IMR-90 (cell line): ENCODE measurements at places on chromosomes 5 and 9. TPM values are rescaled to one million over a fixed set of nuclear protein-coding genes. Genes with fewer than 3 reads are reported as not detected.
A peak's percentile ranks its signal among the peaks of the same experiment; 100 is the strongest.

DNA sequence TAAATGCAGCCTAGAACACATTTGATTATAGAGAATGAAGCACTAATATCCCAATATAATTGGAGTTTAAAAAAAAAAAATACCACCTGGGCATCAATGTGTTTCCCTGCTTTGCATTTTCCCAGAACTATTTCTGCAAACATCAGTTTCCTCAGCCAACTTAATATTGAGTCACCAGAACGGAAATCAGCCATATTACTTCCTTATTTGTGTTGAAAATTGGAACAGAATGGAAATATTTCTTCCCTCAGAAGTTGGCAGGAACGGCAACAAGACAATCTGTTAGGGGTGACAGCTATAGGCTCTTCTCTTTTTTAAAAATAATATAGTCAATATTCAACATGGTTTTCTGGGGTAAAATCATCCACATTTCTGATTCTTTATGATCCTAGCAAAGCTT, 4.0 kb downstream of the MFAP3 start:
- no peaks in the 10 kb centered on the region for H3K27me3 ChIP-seq
- DNase-seq: no peak
- H3K27ac ChIP-seq: no peak overlapping the region
- no peaks in the 10 kb centered on the region for H3K4me1 ChIP-seq
- H3K36me3 ChIP-seq: peaks cover 1% of the 10 kb centered on the region; the same call in 1 of the 2 replicates

DNA sequence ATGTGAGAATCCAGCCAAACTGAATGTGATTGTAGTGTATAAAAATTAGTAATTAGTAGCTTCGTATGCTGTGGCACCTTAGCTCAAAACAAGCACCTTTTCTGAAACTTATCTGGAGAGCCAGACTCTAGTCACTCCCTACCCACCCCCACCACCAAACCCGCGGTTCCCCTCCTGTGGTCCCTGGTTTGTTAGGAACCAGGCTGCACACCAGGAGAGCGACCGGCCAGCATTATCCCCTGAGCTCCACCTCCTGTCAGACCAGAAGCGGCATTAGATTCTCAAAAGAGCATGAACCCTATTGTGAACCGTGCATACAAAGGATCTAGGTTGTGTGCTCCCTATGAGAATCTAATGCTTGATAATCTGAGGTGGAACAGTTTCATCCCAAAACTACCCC, 498.6 kb downstream of the CHSY3 start:
- no peaks in the 10 kb centered on the region for H3K36me3 ChIP-seq
- H3K4me1 ChIP-seq: no peaks in the 10 kb centered on the region
- H3K27ac ChIP-seq: no peak overlapping the region
- no peaks in the 10 kb centered on the region for H3K27me3 ChIP-seq
- H3K4me3 ChIP-seq: no peak overlapping the region

- no peaks in the 10 kb centered on the region for H3K27me3 ChIP-seq
- no peak for DNase-seq
- H3K36me3 ChIP-seq: no peaks in the 10 kb centered on the region
- no peak overlapping the region for H3K4me3 ChIP-seq
Measured at GRCh38 chr5:40860711-40861110, 19.5 kb downstream of the CARD6 start.

- peaks cover 2% of the 10 kb centered on the region; the same call in 1 of the 2 replicates for H3K4me1 ChIP-seq
- no peak overlapping the region for H3K27ac ChIP-seq
- no peaks in the 10 kb centered on the region for H3K27me3 ChIP-seq
- H3K4me3 ChIP-seq: no peak overlapping the region
Measured at GRCh38 chr5:173941102-173941501, 47.9 kb upstream of the C5orf47 start.

DNA sequence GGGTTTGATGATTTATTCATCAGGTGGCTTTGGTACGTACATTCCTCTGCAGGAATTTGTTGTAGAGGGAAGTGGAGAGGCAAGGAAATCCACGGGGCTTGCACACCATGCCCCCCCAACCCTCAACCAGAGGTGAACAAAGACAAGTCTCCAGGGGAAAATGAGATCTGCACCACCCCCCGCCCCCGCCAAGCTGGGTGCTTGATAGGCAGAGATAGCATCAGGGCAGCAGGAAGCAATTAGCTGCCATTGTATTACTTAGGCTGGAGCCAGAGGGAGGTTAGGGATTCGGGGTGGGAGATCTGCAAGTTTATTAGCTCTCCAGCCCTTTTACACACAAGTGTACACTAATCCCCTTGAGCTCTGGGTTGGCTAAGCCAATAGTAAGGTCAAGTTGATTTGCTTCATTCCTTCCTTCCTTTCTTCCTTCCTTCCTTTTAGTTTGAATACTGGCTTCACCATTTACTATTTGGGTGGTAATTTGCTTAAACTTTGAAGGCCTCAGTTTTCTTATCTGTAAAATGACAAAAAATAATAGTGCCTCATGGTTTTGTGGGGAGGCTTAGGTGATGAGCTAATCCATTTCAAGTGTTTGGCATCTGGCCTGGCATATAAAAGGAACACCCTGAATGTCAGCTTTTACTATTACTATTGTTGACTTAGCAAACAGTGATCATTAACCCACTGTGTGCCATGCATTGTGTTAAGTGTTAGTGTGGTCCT, 34.1 kb downstream of the SPRY4 start:
- peak; percentile 20 for DNase-seq
- peaks cover 6% of the 10 kb centered on the region for H3K4me1 ChIP-seq
- H3K36me3 ChIP-seq: no peaks in the 10 kb centered on the region
- H3K27ac ChIP-seq: no peak overlapping the region

DNA sequence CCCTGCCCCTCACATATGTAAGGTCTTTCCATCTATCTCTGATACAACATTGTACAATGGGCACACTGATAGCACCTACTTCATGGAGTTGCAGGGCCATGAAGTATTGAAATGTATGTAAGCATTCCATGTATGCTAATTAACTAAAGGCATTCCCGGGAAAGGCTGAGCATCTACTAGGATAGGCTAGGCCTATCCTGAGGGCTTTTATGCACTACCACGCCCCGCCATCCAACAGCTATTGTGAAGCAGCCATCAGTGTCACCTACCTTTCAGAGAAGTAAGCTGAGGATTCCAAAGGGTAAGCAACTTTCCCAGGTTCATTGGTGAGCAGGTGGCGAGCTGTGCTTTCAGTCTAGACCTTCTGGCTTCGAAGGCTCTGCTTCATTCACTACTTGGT, 47.6 kb downstream of the NSG2 start:
- H3K4me3 ChIP-seq: no peak overlapping the region
- no peak for DNase-seq
- H3K27me3 ChIP-seq: no peaks in the 10 kb centered on the region
- no peaks in the 10 kb centered on the region for H3K4me1 ChIP-seq

- H3K27ac ChIP-seq: no peak overlapping the region
- 0 out of 2 replicates have a peak, but pooled peaks cover 2% of the 10 kb centered on the region for H3K4me1 ChIP-seq
- no peak overlapping the region for H3K4me3 ChIP-seq
- peak; percentile 36 for DNase-seq
- H3K27me3 ChIP-seq: no peaks in the 10 kb centered on the region; the same call in 1 of the 2 replicates
Measured at GRCh38 chr9:12739014-12739652, 35.7 kb upstream of the LURAP1L start.

COL5A1 gene
- 19.2 and 21.1 TPM in 2 replicates for total RNA-seq

- H3K27ac ChIP-seq: no peak overlapping the region
- no peaks in the 10 kb centered on the region for H3K27me3 ChIP-seq
- H3K36me3 ChIP-seq: peaks cover 2% of the 10 kb centered on the region; the same call in 1 of the 2 replicates
- H3K4me3 ChIP-seq: no peak overlapping the region
- H3K4me1 ChIP-seq: peaks cover 17% of the 10 kb centered on the region
Measured at GRCh38 chr9:133932181-133932580, 59.9 kb downstream of the VAV2 start.

DNA sequence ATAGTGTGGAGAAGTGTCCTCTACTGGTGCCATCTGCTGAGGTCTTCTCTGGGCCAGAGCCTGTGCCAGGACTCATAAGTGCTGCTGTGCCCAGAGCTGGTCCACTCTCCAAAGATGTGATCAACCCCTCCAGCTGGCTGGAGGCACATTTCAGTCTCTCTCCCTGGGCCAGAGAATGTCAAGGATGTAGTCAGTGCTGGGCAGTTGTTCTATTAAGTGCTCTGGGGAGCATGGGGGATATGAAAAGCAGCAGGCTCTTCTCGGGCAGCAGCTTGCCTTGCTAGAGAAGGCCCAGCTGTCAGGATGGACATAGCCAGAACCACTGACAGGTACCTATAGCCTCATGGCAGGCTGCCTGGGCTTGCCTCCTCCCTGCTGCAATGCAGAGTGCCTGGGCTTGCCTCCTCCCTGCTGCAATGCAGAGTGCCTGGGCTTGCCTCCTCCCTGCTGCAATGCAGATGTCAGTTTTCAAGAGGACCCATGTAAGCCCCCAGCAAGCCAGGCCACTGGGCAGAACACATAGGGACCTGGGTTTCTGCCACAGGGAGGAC, 157.2 kb upstream of the PANK3 start:
- no peaks in the 10 kb centered on the region for H3K36me3 ChIP-seq
- H3K27me3 ChIP-seq: no peaks in the 10 kb centered on the region
- H3K27ac ChIP-seq: no peak overlapping the region
- H3K4me3 ChIP-seq: no peak overlapping the region
- H3K4me1 ChIP-seq: no peaks in the 10 kb centered on the region

NR5A1 gene
- total RNA-seq: not detected in 2 replicates

- H3K4me3 ChIP-seq: no peak overlapping the region
- H3K36me3 ChIP-seq: no peaks in the 10 kb centered on the region
- peak; percentile 4 for DNase-seq
- no peak overlapping the region for H3K27ac ChIP-seq
Measured at GRCh38 chr5:65073250-65073661, 304.5 kb downstream of the CWC27 start.

- no peaks in the 10 kb centered on the region for H3K27me3 ChIP-seq
- H3K36me3 ChIP-seq: no peaks in the 10 kb centered on the region
- no peak overlapping the region for H3K4me3 ChIP-seq
- no peaks in the 10 kb centered on the region; the same call in 1 of the 2 replicates for H3K4me1 ChIP-seq
- peak; percentile 24 for DNase-seq
Measured at GRCh38 chr5:145237843-145238242, 597.3 kb downstream of the PRELID2 start.

- no peaks in the 10 kb centered on the region for H3K36me3 ChIP-seq
- no peak overlapping the region for H3K4me3 ChIP-seq
- no peaks in the 10 kb centered on the region for H3K27me3 ChIP-seq
- no peak for DNase-seq
Measured at GRCh38 chr9:112038017-112038408, 137.1 kb downstream of the SUSD1 start.

DNA sequence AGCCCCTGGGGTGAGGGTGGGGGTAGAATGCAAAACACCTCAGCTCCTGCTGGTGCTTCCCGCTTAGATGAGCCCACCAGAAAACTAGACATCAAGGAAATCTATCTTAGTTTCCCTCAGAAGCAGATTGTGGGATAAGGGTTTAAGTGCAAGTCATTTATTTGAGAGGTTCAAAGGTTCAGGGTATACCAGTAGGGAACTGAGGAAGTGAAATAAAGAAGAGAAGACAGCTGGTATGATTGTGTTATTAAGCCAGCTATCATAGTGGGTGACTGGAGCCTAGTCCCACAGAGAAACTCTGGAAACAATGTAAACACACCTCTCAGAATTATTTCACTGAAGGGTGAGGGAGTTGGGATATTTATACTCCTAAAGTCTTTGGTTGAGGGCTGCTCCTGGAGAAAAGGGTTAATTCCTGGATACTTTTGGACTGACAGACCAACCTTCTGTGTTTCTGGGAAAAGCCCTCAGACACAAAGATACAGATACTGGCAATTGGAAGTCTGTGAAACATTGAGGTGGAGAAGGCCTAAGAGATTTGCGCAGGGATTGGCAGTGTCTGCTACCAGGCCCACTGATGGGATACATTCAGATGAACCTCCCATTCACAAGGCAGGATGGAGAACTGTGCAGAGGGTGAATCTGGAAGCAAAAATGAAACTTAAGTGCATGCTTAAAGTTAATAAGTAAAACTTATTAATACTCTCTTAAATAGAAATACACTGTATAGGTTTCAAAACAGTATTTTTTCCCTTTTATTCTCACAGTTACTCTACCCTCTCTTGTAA, 6.4 kb upstream of the DCTN4 start:
- H3K36me3 ChIP-seq: no peaks in the 10 kb centered on the region
- H3K27me3 ChIP-seq: no peaks in the 10 kb centered on the region
- no peak overlapping the region for H3K27ac ChIP-seq
- H3K4me3 ChIP-seq: no peak overlapping the region
- H3K4me1 ChIP-seq: peaks cover 5% of the 10 kb centered on the region; the same call in 1 of the 2 replicates
- DNase-seq: no peak

DNA sequence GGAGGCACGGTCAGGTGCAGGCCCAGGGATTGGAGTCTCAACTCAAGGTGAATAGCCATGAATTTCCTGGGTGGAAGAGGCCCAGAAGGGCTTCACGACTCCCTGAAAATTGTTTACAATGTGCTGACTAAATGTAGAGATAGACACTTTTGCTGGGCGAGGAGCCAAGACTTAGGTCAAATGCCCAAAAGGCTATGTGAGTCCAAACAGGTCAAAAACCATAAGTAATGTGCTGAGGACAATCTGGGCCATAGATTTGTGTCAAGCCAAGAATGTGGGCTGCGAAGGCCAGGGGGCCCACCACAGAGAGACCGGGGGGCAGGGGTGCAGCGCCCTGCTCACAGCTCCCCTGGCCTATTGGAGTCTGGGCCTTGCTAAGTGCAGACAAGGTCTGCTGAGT, 197.8 kb downstream of the HSPA4 start:
- no peaks in the 10 kb centered on the region for H3K36me3 ChIP-seq
- no peak overlapping the region for H3K4me3 ChIP-seq
- peaks cover 11% of the 10 kb centered on the region; the same call in 1 of the 2 replicates for H3K4me1 ChIP-seq
- peaks cover 12% of the 10 kb centered on the region for H3K27me3 ChIP-seq
- H3K27ac ChIP-seq: no peak overlapping the region
- no peak for DNase-seq

GRCh38 chr9:128298535-128299482, 22.7 kb downstream of the SWI5 start:
- H3K36me3 ChIP-seq: peaks cover 2% of the 10 kb centered on the region; the same call in 1 of the 2 replicates
- no peaks in the 10 kb centered on the region for H3K27me3 ChIP-seq
- DNase-seq: no peak
- no peak overlapping the region for H3K27ac ChIP-seq
- H3K4me3 ChIP-seq: no peak overlapping the region

WNK2 gene
- not detected in 2 replicates for total RNA-seq

DNA sequence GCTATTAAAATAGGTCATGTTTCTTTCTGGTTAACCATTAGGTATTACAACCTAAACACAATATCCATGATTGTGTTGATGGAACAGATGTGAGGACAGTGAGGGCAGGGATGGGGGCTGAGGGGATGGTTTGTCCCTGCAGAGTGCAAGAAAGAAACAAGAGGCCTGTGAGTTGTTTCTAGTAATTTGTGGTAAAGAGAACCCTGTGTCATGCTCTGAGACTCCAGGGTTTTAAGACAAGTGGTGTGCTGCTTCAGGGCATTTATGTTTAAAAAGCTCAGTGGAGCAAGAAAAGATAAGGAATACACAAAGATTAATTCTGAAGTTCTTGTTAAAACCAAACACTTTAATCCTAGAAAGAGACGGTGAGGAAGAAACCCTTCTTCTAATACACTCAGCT, 656.5 kb downstream of the TLE1 start:
- no peak overlapping the region for H3K4me3 ChIP-seq
- H3K36me3 ChIP-seq: no peaks in the 10 kb centered on the region
- no peaks in the 10 kb centered on the region for H3K27me3 ChIP-seq
- H3K27ac ChIP-seq: no peak overlapping the region
- peaks cover 11% of the 10 kb centered on the region for H3K4me1 ChIP-seq
